NCI-H524 treated with DMSO at 0.1 percent for 48 hours (cell line): ENCODE measurements at places on chromosomes 2 and 18.

GRCh38 chr2:65710779-65711295, 278.4 kb upstream of the SPRED2 start:
- peak; percentile 66 for DNase-seq

DNA sequence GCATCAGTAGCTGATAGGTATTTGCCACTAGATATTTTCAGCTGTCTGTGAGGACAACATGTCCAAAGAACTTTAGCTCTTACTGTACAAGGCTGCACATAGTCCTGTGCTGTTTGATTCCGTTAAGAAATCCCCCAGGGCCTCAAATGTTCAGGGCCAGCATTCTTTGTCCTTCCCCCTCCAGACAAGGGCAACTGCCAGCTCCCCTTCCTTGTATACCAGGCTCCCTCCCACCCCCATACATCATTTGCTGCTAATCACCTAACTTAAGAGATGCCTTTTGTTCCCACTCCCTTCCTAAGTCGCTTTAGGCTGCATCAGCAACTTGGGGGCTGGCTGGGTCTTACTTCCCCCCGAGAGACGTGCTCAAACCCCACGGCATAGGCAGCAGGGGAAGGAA, 138.7 kb downstream of the CDH20 start:
- DNase-seq = no peak

DNA sequence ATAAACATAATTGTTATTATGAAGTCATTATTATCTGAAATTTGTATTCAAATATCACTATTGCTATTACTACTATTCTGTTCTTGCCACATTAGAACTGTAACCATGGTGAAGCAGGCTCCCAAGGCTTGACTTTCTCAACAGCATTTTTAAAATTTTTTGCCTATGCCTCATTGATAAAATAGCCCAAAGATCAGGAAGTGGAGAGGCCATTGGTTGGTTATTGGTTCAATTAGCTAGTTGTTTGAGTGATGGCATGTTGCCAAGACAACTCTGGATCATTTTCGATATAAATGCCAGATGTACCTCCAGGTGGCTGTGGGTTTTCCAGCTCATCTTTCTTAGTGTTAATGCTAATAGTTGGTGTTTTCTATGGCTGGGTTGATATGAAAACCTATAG, 513.5 kb downstream of the TRIB2 start:
- peak; percentile 13 for DNase-seq

DNA sequence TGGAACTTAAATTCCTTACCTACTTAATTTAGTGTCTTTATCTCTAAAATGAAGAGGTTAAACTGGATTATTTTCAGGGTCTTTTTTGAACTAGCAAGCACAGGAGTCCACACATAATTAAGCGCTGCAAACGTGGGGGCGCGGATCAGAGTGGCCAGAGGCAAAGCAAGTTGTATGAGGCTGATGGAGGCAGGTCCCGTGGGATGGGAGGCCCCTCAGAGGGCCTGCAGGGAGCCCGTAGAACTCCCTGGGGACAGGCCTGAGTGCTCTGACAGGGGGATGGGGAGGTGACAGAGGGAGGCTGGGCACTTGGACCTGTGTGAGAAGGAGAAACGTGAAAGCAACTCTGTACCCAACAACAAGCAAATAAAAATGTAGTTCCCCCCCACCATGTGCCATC, 177.8 kb downstream of the ACKR3 start:
- no peak for DNase-seq

DNA sequence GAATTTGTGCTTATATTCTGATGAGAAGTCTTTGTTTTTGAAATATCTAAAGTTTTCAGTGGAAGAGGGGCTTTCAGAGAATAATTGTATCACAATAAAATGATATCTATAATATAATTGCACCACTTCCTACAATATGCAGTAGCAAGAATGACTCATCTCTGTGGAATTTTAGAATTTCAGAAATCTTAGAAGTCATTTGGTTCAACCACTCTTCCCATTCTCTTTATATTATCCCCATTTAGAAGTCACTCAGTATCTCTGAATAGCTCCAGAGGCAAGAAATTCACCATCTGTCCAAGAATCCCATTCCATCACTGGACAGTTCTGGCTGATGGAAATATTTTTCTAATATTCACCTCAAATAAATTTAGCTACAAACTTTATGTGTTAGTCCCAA, 59.3 kb upstream of the CCDC68 start:
- DNase-seq = no peak

GRCh38 chr18:34971313-34971712, 69.9 kb upstream of the MAPRE2 start:
- no peak for DNase-seq

DNA sequence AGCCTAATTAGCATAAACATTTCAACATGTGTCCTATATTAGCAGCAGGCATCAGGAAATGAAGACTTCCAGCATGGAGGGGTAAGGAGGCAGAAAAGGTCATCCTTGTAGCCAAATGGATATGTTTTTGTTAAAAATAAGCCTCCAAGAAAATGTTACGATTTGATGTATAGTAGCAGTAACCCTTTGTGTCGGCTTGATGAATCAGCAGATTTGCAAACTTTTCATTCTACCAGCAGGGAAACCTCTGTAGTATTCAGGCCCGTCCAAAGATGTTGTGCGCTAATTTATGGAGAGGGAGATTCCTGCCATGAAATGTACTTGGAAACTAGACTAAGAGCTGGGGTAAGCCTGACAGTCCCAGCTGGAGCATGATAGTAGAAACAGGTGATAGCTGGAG, 780.8 kb upstream of the KLHL29 start:
- no peak for DNase-seq

DNA sequence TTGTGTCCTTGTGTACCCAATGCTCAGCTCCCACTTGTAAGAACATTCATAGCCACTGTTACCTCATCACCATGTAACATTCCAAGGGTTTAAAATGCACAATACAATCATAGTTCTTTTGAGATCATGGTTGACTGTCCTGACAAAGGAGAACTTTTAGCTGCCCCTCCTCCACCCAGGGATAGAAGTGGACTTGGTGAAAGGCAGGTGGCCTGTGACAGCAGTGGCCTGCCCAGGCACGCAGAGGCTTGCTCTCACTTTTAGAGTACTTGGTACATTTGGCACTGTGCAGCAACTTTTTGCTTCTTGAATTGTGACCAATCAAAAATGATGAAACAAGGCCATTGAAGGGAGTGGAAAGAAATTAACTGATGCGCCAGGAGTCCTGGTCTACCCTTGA, 108.7 kb downstream of the ANKRD44 start:
- no peak for DNase-seq

- DNase-seq = no peak
Measured at GRCh38 chr2:10303181-10303693, 533 bp downstream of the HPCAL1 start.

DNA sequence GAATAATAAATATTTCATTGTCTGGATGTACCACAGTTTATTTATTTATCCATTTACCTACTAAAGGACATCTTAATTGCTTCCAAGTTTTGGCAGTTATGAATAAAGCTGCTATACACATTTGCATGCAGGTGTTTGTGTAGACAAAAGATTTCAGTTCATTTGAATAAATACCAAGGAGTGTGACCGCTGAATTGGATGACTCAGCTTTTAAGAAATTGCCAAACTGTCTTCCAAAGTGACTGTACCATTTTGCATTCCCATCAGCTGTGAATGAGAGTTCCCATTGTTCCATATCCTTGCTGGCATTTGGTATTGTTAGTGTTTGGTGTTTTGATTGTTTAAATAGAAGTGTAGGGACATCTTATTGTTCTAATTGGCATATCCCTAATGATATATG, 36.2 kb upstream of the FMNL2 start:
- no peak for DNase-seq

GRCh38 chr18:54679318-54680149, 88.5 kb downstream of the DYNAP start:
- DNase-seq = no peak

DNA sequence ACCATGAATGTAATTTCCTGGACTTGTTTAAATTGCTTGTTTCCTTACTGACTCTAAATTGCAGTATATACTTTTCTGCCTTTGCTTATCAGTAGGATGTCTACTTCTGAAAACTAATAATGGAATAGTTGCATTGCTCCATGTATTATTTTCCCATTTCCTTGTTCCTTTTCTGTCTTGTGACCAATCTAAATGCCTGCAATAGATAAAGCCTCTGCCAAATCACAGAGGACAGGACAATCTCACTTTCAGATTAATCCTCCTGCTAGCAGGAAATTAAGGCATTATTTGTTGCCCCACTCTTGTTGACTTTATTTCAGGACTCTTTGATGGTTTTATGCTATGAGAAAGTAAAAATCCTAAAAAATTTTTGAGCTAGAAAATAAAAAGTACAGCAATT, 4.7 kb upstream of the ESCO1 start:
- no peak for DNase-seq

DNA sequence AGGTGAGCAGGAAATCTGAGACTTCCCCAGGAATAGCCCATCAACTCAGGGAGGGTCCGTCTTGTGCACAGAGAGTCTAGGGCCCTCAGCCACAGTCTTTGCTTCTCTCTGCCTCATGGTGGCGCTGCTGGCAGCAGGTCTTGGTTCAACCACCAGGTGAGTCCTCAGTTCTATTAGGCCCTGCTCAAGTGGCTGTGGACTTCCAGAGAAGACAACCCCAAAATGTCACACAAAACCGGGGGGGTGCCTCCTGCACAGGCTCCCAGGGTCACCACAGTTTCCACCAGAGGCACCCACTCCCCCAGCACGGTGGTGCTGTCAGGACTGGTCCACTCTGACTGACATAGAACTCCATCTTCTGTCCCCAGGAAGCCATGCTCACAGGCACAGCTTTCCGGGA, 2.4 kb upstream of the CHRNG start:
- DNase-seq = no peak

DNA sequence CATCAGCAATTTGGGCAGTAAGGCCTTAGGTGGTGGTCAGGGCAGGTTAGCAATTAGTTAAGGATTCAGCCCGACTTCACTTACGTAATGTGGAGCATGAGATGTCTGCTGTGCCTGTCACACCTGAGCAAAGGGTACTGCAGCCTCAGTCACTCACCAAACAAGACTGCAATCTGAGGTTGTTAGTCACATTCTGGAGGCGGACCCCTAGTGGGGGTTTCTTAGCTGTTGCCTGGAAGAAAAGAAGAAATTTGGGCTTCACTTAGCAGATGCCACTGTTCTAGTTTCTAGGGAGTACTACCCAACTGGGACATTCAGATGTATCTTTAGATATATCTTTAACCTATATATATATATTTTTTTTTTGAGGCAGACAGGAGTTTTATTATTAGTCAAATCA, 529.9 kb downstream of the SLC4A3 start:
- DNase-seq = no peak
